ENCODE measurements at places on chromosomes 5 and 9. TPM values are rescaled to one million over a fixed set of nuclear protein-coding genes. Genes with fewer than 3 reads are reported as not detected.

CNTNAP3B gene
- total RNA-seq = 14.5 TPM

DEPDC1B gene
- 20.7 TPM for total RNA-seq

GABRA6 gene
- total RNA-seq = not detected

C5orf52 gene
- not detected for total RNA-seq

CAMK4 gene
- 10.8 TPM for total RNA-seq

SHISAL2B gene
- total RNA-seq = not detected

SLC31A1 gene
- 37.9 TPM for total RNA-seq

SPATA31D4 gene
- under 0.01 TPM for total RNA-seq

SLC34A3 gene
- not detected for total RNA-seq

DMRTA1 gene
- total RNA-seq = 1.5 TPM

GABRA1 gene
- total RNA-seq = not detected

NMUR2 gene
- total RNA-seq = not detected

FOXD4L6 gene
- total RNA-seq = 0.11 TPM

EQTN gene
- not detected for total RNA-seq

SLC46A2 gene
- total RNA-seq = not detected

HABP4 gene
- total RNA-seq = 26.0 TPM

PHF24 gene
- total RNA-seq = 0.11 TPM

OGN gene
- total RNA-seq = 0.33 TPM

NPDC1 gene
- 13.3 TPM for total RNA-seq

DND1 gene
- 0.33 TPM for total RNA-seq

KCNN2 gene
- 0.37 TPM for total RNA-seq

FST gene
- 30.8 TPM for total RNA-seq

PCDHGB5 gene
- 16.2 TPM for total RNA-seq

PCDHGB6 gene
- total RNA-seq = 2.9 TPM

LYSMD3 gene
- total RNA-seq = 31.5 TPM
